Fibroblast of mammary gland (primary cell): ENCODE measurements at places on chromosomes 3 and 15.

GRCh38 chr15:29051422-29051821 lies 165.6 kb downstream of the APBA2 start:
- DNase-seq = no peak

DNA sequence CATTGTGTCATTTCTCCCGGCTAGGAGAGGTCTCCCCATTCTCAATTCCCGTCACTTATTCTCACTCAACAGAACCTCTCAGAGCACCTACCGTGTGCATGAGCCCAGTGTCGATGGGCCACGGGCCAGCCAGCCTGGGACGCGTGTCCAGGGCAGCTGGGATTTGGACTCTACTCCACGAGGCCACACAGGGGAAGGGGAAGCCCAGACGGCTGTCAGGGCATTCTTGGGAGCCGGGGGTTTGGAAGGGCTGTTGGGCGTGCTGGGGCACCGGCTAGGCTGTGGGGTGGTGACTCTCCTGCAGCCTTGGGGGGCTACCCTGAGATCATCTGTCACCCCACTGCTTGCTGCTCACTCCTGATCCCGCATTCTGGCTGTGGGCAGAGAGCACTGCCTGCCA lies 41.7 kb upstream of the PCSK6 start:
- DNase-seq = no peak

DNA sequence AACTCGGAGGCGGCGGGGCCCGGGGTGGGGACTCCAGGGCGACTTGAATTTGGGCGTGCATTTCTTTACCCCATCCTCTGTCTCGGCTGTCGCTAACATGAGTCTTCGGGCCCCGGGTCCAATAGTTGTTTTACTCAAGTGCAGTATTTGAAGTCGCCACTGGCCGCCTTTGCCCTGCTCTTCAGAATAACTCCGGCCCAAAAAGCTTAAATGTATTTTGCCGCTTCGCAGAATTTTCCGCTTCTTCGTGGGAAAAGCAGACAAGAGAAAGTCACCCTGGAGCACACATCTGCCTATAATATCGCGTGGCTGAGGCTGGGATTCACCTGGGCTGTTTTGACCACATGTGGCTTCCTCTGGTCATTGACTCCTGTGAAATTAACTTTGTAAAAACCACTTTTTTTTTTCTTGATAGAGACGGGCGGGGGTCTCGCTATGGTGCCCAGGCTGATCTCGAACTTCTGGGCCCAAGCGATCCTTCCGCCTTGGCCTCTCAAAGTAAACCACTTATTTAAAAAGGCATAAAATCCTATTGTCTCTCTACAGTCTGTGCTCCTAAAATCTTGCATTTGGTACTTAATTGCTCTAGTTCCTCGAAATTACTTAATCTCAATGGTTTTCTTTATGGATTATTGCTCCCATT lies 676 bp downstream of the CNOT10 start:
- DNase-seq = peak; percentile 18

- DNase-seq = no peak
These were observed 13.6 kb upstream of the RBMS3 start for GRCh38 chr3:29267226-29267625.

DNA sequence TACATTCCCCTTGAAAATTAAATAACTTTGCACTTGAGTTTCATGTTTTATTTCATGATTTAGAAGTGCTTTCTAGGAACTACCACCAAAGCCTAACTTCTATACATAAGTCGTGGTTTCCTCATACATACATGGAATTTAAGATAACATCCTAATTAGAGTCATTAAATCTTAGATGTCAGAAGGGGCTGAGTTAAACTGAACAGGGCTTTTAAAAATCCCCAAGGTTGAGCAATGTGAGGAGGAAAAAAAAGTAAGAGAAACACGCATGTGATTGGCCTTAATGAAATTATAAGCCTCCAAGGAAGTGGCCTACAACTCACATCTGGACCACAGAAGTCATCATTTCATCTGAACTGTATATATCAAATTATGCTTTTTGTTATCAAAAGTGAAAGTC lies 303.1 kb upstream of the SEMA6D start:
- no peak for DNase-seq
